GM12892 (cell line): ENCODE measurements at places on chromosomes 2 and 18.

GRCh38 chr2:39570614-39571013 is 95.1 kb upstream of the TMEM178A start:
- no peak for DNase-seq

- DNase-seq, result peak; percentile 49
These were observed at the start of gene ASAP2 for GRCh38 chr2:9205963-9206948. Gene ASAP2 (plus strand): TSS chr2:9206812. CDS start chr2:9207105, 293 bp downstream.

- no peak for DNase-seq
These were observed 150.1 kb downstream of the GLI2 start for GRCh38 chr2:120885749-120886148.

GRCh38 chr2:22153931-22154613 is 1030.3 kb downstream of the TDRD15 start:
- no peak for DNase-seq

DNA sequence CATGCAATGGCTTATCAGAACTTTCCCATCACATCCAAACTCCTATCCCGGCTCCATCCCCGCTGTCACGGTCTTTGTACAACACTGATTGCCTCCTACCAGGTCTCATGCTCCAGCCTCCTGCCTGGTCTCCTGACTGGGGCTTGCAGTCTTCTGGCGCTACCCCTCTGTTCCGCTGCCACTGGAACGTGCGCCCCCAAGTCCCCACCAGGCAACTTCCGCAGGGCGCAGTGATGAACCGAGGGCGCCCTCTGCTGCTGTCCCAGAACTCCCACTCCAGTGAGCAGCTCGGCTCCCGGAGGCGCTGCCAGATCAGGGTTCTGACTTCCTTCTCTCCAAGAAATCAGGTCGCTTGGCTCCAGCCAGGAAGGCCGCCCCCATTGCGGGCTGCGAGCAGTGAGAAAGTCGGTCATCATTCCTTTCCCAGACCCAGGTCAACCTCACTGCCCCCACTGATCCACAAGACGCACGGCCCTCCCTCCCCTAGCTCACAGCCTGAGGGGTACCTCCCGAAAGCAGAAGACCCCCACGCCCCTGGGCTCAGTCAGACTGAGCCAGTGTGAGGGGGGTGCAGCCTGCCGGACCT is 43.9 kb upstream of the RAB11FIP5 start:
- DNase-seq, result no peak

GRCh38 chr2:185142677-185143076 is 544.3 kb downstream of the ZNF804A start:
- DNase-seq, result no peak

GRCh38 chr2:110143982-110144381 is 28.4 kb upstream of the MALL start:
- no peak for DNase-seq

GRCh38 chr2:218956039-218956438 is 3.4 kb upstream of the CDK5R2 start:
- DNase-seq, result no peak

DNA sequence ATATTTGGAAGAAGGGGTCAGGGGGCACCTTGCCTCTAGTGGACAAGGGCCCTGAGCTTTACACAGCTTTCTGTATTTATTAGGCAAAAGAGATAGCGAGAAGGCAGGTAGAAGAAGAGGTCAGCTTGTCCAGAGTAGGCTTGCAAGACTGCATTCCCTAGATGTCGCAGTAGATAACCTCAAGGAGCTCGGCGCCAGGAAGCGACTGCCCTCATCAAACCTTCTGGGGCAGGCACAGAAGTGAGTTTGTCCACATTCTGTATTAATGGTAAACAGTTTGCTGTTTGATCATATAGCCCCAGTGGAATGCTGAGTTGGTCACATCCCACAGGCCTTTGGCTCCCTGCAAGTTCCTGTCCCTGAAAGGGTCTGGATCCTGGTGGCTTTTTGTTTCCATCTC is 7.0 kb downstream of the CHCHD5 start:
- no peak for DNase-seq

- no peak for DNase-seq
These were observed 51.1 kb upstream of the HNMT start for GRCh38 chr2:137913169-137913568.

DNA sequence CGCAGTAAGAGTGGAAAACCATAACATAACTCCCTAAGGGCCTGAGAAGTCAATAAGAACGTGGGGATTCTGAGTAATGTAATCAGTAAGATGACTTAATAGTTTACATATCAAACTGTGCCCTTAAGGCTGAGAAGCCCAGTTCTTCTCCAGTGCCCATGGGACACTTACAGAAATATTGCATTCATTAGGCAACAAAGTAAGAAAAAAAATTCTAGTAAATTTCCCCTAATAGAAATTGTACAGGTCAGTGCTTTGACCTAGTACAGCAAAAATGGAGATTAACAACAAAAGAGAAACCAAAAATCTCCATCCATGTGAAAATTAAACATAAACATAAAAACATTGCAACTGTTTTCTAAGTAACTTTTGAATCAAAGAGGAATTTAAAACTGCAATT is 139.8 kb upstream of the HS6ST1 start:
- no peak for DNase-seq

DNA sequence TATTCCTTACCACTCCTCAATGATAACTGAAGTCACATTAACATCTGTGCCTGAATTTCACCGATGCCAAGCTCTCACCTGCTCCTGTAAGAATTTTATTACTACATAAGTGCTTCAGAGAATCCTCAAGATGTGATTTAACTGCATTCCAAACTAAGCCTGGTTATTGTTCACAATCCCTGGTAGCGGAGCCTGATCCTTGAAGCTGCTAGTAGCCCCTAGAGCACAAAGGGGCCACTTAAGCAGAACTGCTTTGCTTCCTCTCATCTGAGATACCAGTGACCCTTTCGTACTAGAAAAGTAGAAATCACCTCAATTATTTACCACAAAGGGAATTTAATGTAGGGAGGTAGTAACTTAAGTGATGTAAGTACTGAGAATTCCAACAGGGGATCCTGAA is 529.6 kb downstream of the CPS1 start:
- no peak for DNase-seq

DNA sequence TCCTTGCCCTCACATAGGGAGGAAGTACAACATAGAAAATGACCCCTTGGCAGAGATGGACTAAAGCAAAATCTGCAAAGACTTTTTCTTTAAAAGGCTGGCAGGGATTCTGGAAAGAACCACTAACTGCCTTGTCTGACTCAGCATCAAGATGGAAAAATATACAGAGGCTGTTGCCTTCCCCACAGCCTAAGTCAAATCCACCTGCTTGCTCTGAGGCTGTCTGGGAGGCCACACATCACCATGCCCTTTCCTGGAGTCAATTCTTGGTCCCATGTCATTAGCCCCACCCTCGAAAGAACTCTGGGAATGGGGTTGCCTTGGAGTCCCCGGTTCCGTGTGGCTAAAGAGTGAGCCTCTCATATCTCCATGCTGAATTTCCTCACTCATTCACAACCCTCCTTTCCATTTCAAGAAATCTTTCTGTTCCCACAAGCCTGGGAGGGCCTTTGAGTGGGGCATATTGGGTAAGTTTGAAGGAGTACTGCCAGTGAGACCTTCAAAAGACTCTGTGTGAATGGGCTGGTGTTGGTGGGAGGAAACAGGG is 39.4 kb downstream of the BMP10 start:
- no peak for DNase-seq

- DNase-seq, result no peak
These were observed 149.3 kb downstream of the CSRNP3 start for GRCh38 chr2:165618806-165619205.
